SHP77 (cell line): ENCODE measurements at places on chromosomes 11 and 22.
A peak's percentile ranks its signal among the peaks of the same experiment; 100 is the strongest.

DNA sequence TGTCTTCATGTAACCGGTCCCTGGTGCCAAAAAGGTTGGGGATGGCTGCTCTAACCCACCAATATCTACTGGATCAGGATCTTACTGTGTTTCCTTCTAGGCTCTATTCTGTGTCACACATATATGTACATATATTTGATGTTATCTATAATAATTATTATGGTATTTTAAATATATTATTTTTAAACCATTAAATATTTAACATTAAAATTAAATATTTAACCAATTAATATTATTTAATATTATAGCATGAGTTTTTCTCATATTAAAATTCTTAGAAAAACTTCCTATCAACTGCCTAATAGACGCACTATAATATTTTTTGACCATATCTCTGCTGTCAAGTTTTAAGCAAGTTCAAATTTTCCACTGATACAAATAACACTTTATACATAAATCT is 196.9 kb upstream of the PLET1 start:
- DNase-seq = no peak

- no peak for DNase-seq
Observed at GRCh38 chr11:119303227-119303718, 13.7 kb downstream of the MCAM start.

- no peak for DNase-seq
Observed at GRCh38 chr11:69896250-69896649, 77.0 kb upstream of the FGF3 start.

GRCh38 chr22:43482318-43482625 is 70.5 kb downstream of the MPPED1 start:
- DNase-seq = no peak

GRCh38 chr22:32080904-32081303 is 37.8 kb downstream of the SLC5A1 start:
- peak; percentile 39 for DNase-seq

DNA sequence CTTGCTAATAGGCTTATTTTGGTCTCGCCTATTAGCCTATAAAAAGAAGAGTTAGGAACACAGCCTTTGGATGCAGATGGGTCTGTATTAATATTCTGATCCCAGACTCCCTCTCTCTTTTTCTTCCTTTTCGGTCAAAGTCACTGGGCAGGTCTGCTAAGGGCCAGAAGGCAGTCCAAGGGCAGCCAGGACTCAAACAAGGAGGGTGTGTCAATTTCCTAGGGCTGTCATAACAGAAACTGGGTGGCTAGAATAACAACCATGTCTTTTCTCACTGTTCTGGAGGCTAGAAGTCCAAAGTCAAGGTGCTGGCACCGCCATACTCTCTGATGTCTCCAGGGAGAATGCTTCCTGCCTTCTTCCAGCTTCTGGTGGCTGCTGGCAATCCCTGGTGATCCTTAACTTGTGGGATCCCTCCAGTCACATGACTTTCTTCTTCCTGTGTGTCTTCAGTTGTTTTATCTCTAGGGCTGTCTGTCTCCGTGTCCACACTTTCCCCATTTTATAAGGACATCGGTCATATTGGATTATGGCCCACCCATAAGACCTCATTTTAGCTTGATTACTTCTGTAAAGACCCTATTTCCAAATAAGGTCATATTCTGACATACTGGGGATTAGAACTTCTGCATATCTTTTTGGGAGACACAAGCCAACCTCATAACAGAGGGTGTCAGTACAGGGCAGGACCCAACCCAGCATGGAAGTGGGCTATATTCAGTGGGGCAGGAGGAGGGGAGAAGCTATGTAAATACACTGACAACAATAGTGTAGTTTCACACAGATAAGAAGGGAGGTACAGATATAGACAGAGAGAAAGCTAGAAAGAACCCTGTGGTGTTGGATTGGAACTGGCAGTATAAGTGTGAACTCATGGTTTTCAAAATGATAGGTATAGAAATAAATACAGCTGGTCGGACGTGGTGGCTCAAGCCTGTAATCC is 5.9 kb upstream of the CSF2RB start:
- no peak for DNase-seq

DNA sequence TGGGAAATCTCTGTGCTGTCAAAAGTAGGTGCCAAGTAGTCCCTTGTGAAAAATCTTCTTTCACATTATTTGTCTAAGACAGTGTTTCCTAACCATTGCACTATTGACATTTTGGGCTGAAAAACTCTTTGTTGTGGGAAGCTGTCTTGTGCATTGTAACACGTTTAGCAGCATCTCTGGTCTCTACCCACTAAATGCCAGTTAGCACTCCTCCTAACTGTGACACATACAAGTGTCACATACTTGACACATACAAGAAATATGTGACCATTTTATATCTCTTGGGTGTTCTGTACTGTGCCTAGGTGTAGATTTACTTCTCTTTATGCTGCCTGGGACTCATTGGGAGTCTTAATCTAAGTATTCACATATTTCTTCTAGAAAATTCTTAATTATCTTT is 57.8 kb downstream of the NXPE1 start:
- no peak for DNase-seq

GRCh38 chr11:125464270-125464662 is 31.8 kb downstream of the FEZ1 start:
- no peak for DNase-seq
